ENCODE measurements at places on chromosomes 6 and 20.
A peak's percentile ranks its signal among the peaks of the same experiment; 100 is the strongest.

GRCh38 chr20:58377766-58378401 is 11.1 kb upstream of the VAPB start:
- no peak for DNase-seq

- no peak for DNase-seq
Observed at GRCh38 chr6:19812512-19813119, 24.6 kb upstream of the ID4 start.

DNA sequence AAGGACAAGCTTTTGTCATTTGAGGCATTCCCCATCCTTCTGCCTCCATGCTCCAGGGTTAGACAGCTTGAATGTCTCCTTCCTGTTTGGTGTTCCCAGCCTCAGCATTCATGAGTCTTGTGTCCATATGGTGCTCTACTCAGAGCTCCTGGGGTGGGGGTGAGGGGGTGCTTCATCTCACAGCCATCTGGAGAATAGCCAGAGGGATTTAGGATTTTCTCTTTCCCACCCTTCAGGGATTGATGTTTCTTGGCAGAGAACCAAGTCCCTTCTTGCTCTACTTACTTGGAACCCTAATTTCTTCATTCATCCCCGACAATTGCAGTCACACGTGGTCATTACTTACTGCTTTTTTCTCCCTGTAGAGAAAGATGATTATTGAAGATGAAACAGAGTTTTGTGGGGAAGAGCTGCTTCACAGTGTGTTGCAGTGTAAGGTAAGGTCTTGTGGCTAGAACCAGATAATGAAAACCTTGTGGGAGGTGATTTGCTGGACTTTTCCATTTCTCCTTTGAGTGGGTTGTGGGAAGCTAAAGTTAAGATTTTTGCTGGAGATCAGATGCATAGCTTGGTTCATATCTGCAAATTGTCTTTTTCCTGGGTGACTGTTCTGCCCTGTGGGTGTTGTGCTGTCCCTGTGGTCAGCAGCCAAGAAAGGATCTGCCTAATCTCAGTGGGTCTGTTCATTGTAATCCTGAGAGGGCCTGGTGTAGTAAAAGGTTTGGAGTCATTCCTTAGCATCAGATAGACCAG is 18.6 kb downstream of the CMTR1 start:
- DNase-seq: no peak

DNA sequence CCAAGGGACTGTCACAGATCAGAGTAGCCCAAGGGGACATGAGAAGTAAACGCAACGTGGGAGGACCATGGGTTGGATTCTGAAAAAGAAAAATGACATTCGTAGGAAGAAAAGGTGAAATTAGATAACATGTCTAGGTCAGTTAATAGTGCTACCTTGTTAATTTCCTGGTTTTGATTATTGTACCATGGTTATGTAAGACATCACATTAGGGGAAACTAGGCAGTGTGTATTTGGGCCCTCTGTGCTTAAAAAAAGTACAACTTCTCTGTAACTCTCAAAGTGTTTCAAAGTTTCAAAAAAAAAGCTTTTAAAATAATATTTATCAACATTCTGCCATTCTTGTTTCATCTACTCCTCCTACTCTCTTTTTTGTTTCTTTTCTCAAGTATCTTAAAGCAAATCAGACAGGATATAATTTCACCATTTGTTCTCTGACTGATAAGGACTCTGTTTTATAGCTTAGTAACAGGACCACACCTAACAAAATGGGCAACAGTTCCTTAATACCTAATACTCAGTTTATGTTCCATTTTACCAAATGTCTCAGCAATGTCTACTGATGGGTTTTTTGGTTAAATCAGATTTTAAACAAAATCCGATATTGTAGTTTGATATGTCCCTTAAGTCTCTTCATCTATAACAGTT is 97.1 kb upstream of the PLCB4 start:
- DNase-seq: no peak

DNA sequence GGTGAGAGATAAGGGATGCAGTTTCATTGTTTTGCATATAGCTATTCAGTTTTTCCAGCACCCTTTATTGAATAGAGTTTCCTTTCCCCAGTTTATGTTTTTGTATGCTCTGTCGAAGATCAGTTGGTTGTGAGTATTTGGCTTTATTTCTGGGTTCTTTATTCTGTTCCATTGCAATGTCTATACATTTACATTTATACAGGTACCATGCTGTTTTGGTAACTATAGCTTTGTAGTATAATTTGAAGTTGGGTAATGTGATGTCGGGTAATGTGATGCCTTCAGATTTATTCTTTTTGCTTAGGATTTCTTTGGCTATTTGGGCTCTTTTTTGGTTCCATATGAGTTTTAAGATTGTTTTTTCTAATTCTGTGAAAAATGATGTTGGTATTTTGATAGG is 61.8 kb downstream of the NCOA7 start:
- DNase-seq: no peak

GRCh38 chr6:81216668-81217067 is 535.8 kb downstream of the TENT5A start:
- DNase-seq: no peak

DNA sequence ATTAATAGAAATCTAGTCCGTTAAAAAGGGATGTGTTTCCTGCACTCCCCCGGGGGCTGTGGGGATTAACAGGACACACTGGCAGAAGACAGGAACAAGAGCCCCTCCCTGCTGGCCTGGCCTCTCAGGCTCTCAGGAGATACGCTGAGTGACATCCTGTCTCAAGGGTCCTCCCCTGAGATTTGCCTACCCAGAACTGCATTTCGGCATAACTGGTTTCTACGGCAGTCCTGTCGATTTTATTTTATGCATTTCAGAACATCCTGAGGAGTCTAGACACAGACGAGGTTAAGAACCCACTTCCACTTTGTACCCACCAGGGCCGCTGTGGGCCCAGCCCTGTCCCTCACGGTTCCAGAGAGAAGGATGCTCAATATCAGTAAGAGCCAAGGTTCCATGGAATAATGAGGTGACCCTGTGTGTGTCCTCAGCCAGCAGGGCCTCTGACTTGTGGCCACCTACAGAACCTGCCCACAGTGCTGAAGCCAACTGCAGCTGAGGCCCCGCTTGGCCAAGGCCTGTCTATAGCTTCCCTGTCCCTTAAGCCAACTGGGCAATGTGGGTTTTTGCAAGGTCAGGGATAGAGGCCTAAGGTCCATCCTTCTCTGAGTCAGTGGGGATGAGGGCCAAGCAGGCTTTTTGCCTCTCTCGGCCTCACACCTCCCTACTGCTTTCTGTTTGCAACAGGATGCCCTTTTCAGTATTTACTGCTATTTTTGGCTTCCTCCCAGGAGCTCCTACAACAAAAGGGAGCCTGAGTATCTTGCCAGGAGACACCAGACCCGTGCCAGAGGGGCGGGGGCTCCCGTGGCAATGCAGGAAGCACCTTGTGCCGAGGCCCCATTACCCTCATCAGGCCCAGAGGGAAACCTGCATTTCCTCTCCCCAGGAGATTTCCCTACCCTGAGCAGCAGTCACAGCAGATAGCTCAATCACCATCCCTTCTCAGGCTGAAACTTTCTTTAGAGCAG is 14.7 kb downstream of the UQCC2 start:
- DNase-seq: no peak

- no peak for DNase-seq
Observed at GRCh38 chr20:10636326-10636818, 37.4 kb downstream of the JAG1 start.

DNA sequence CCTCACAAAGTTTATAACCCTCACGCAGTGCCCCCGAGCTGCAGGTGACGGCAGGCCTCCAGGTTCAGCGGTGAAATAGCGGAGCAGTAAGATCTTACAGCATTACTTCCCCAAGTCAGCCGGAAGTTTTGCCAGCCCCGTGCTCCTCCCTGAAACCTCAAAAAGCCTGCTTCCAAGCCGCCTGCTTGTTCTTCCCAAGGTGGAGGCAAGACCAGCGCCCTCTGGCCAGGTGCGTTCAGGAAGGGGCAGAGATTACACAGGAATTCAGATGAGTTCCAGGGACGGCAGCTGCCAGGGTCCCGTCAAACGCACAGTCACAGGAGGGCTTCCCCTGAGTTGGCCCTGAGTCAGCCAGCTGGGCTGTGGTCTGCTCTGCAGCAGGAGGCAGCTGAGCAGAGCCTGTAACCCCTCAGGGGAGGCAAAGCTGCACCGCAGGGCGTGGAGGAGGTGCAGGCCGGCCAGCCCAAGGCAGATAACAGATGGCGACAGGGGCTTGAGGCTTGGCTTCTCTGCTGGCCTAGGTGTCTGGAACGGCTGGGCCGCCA is 124.1 kb upstream of the RPS6KA2 start:
- peak; percentile 86 for DNase-seq

- peak; percentile 85 for DNase-seq
Observed at GRCh38 chr6:125301435-125302391, at the start of gene HDDC2. HDDC2 (minus strand) TSS chr6:125301967; CDS start chr6:125301932, 35 bp downstream.

DNA sequence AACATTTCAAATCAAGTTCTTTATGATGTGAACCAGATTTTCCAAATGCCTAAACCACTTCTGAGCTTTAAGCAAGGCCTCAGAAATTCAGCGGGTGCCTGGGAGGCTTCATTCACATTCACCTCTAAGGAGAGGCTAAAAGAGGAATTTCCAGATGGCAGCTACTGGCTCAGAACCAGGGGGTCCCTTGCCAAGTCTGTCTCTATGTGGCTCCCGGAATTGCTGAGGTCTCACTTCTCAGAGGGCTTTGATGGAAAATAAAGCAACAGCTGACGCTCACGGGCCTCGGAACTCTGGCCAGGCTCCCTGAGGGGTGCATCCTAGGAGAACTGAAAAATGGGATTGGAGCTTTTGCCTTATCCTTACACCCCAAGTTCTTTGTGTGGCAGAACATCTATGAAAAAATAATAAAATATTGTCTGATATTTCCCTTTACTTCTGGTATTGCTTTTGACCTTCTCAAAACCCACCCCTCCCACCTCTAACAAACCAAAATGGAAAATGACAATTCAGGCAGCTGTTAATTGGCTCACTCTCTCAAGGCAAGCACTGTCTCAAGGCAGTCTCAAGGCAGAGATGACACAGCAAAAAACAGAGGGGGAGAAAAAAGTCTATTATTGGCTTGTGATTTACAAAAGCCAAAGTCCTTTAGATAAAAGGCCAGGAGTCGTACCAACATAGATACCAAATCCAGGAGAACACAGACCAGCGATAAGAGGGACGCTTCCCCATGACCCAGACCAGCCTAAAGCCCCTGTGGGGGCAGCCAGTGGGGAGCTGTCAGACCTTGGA is 21.8 kb upstream of the LRRN4 start:
- no peak for DNase-seq

- no peak for DNase-seq
Observed at GRCh38 chr6:20186981-20187380, 25.3 kb downstream of the MBOAT1 start.

DNA sequence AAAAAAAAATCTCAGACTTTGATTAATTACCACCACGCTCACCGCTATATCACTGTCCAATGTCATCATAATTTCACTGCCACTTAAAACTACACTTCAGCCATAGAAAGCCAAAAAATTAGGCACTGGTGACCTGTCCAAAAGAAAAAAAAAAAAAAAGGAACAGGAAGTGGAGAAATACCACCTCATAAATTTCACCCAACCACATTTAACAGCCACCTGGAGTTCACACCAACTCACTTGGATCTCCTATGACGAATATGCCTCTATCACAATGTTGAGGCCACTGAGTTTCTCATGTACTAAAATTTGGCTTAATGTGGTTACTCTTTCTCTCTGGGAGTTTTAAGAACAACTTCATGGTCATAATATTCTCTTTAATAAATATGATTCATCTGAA is 237.5 kb upstream of the RSPO3 start:
- no peak for DNase-seq

DNA sequence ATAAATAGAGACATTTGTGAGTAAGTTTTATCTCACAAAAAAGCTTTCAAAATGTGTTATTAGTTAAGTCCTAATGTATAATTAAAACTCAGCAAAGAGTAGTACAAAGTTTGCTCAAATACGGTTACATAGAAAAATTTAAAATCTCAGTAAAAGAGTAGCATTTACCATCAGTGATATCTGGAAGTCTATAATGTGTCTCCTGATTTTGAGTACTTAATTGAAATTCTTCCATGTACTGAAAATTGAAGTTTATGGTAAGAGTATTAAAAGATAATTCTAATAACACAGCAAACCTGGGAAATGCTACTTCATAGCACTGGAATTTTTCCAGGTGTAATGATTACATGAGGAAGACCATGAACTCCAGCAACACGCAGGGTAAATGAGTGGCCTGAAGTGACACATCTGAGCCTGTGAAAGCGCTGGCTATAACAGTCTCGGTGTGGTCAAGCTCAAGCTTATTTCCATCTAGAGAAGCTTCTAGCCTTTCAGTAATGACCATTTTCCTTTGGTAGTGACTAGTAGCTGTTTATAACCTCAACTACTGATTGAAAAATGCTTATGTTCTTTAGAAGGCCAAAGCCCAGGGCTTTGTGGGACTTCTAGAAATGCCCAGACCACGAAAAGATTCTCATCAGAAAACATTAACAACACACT is 203.2 kb downstream of the ISM1 start:
- no peak for DNase-seq

GRCh38 chr20:57388953-57389694 is 2.1 kb upstream of the RBM38 start:
- peak; percentile 38 for DNase-seq

- DNase-seq: no peak
Observed at GRCh38 chr6:17673543-17674254, 33.0 kb downstream of the NUP153 start.

DNA sequence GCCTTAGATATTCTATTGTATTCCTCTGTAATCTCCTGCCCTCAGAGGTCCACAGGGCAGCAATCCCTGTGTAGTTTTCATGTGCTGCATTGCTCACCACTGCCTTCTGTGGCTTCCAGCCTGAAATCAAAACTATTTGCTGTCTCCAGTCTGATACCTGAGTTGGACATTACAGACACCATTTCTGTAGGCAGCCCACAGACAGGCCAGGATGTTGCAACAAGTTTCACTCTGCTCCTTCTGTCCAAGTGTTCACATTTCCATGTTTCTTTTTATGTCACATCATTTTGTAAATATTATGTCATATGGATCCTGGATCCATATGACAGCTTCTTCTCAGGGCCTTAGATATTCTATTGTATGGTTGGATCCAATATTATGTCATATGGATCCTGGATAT is 21.7 kb downstream of the ECI2 start:
- no peak for DNase-seq

DNA sequence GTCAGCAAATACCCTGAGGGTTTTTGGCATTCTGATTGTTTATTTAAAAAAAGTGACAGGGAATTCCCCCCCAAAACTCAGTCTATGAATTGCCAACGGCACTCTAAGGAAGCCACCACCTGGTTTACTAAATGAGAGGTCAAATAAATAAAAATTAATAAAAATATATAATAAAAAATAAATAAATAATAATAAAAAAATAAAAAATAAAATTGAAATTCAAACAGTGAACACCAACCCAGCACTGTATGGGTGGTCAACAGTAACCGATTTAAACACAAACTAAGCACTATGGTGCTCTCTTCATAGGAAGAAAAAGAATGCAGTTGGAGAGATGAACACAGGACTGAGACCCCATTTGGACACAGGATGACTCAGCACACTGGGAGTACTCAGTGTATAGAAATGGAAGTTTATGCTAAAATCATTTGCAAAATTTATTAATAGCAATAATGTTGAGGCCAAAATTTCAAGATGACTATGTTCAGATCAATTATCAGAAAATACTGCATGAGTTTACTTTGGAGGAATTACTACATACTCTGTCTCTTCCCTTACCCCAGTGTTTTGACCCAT is 98.5 kb downstream of the MBOAT1 start:
- DNase-seq: no peak

GRCh38 chr20:43963233-43963632 is 48.6 kb downstream of the TOX2 start:
- DNase-seq: no peak

- DNase-seq: no peak
Observed at GRCh38 chr6:69398311-69398710, 398.5 kb downstream of the LMBRD1 start.

GRCh38 chr6:129488313-129488712 is 221.7 kb downstream of the ARHGAP18 start:
- DNase-seq: no peak

- DNase-seq: no peak
Observed at GRCh38 chr6:159665868-159666635, 27.0 kb downstream of the SOD2 start.
